ENCODE measurements at places on chromosomes 2 and 18. TPM values are rescaled to one million over a fixed set of nuclear protein-coding genes. Genes with fewer than 3 reads are reported as not detected.

DNA sequence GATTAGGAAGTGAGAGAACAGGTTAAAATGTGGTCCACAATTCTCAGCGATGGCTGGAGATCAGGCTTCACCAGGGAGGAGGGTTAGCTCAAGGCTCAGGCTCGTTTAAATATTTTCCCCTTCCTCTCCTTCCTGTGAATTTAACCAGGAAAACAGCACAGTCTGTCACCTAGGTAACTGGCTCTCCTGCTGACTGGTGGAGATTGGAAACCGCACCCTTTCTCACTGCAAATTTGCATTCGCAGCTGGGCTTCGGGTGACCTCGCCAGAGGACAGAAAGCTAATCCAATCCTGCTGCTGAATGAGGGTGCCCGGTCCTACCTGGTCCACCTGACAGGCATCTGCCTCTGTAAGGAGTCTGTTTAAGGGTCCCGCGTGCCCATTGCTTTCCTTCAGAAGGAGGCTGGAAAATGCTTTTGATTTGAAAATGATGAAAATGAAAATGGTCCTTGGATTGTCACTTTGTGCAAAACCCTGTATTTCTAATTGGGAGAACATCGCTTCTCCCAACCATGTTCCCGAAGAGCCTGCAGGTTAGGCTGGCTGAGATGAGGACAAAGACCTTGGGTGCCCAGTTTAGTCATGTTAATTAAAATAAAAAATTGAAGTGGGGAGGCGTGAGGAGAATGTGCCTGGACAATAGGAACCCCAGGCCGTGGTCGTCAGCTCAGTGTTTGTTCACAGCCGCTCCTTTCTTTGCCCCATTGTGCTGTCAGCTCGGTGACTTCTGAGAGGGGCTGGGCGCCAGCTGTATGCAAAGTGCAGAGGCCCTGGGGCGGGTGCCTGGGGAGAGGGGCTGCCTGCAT is 43.4 kb upstream of the MTCL1 start:
- DNase-seq, result no peak

DNA sequence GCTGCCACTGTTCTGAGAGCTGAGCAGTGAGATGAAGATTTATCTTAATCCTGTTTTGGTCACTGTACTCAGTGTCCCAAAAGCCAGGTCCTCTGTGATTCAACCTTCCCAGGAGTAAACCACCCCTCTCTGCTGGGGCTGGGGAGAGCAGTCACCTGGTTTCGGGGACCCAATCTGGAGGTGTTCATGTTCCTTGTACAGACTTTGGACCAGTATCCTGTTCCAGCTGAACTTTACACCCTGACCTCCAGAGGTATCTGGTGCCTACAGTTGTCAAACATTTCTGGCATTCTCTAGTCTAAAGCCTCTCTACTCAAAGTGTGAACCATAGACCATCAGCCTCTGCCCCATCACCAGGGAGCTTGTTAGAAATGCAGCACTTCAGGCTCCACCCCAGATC is 22.1 kb downstream of the CERS6 start:
- DNase-seq, result no peak

DNA sequence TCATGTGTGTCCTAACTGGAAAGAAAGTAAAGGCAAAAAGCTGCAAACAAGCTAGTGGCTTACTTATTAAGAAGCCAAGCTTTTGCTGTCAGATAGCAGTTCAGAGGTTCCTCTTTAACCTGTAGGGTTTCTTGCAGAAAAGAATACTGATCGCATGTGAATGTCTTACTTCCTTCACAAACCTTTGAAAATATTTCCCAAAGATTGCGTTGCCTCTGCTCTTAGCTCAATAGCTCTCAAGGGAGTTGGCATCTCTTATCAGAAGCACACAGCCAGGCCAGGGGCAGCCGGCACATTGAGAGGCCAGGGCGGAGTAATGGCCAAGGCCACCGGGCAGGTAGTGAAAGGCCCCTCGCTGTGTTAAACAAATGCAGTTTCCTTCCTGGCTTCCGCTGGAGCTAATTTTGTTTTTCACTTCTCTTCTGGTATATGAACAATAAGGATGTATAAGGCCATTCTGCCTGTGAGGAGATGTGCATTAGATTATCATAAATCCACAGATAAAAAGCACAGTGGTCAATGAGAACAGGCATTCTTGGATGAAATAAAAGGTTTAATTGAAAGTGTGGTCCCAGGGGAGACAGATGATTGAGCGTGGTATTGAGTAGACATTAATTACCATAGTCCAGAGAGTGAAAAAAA is 542.4 kb upstream of the NRP2 start:
- DNase-seq, result peak; percentile 41

DNA sequence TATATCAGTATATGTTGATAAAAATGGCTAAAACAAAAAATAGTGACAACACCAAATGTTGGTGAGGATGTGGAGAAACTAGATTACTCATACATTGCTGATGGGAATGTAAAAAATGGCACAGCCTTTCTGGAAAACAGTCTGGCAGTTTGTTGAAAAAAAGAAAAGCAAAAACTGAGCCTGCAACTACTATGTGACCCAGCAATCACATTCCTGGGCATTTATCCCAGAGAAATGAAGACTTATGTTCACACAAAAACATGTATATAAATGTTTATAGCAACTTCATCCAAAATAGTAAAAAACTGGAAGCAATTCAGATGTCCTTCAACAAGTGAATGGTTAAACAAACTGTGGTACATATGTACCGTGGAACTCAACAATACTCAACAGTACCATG is 7.5 kb upstream of the KDSR start:
- peak; percentile 83 for DNase-seq

- no peak for DNase-seq
Measured at GRCh38 chr18:57806978-57807285, 3.8 kb upstream of the ATP8B1 start.

DNA sequence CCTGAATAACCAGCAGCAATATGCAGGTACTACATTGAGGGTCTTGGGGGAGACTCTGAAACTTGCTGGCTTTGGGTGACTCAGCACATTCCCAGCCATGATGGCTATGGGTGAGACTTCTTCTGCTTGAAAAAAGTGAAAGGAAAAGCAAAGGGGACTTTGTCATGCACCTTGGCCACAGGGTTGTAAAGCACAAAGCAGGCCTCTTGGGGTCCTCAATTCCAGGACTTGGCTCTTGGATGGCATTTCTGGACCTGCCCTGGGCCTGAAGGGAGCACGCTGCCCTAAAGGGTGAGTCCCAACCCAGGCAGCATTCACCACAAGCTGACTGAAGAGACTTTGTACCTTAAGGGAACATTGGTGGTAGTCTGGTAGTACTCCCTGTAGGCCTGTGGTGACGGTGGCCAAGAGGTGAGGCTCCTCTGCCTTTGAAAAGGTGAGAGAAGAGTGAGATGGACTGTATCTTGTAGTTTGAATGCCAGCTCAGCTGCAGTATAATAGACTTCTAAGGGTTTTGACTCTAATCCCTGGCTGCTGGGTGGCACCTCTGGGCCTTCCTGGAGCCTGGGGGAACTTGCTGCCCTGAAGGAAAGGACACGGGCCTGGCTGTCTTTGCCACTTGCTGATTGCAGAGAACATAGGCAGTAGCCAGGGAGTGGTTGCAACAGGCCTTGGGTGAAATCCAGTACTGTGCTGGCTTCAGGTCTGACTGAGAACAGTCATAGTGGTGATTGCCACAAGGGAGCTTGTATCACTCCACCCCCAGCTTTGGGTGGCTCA is 36.5 kb upstream of the CYTIP start:
- no peak for DNase-seq

DNA sequence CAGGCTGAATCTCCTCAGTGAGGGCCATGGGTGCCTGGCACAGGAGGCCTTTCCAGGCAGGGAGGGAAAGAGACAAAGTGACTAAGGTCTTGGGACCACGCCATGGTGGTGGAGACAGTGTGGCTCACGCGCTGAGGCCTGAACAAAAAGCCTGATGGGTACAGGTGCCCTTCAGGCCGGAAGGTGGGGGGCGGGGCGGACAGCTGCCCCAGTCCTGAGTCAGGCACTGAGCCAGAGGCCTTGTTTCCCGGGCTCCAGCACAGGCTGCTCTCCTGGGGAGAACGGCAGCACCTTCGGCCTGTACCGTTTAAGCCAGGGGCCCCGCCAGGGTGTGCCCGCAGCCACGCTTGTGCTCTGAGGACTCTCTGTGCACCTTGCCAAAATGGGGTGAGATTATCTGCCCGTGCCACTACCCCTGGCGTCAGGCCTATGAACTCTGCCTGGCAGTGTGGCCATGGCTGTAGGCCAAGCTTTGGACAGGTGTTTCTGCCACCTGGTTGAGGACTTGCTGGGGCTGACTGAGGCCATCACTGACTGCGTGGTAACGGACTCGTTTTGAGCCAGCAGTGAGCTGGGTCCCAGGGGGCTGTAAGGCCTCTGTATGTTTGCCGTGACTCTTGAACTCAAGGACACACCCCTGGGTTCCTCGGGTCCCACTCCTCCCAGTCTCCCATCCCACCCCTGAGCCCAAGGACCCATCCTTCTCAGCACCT is 31.7 kb upstream of the DNMT3A start:
- DNase-seq, result no peak

FTCDNL1 gene
- total RNA-seq, result 2.2 TPM

REEP1 gene
- 3.9 TPM for total RNA-seq

SCYGR4 gene
- total RNA-seq, result 0.89 TPM

FAM136A gene
- total RNA-seq, result 17.7 TPM

IL1F10 gene
- 2.7 TPM for total RNA-seq

IL1RL2 gene
- total RNA-seq, result 6.3 TPM

ABCB6 gene
- total RNA-seq, result 23.8 TPM

SOCS6 gene
- 18.7 TPM for total RNA-seq
